GM19239 (cell line): ENCODE measurements at places on chromosomes 3 and 15.

DNA sequence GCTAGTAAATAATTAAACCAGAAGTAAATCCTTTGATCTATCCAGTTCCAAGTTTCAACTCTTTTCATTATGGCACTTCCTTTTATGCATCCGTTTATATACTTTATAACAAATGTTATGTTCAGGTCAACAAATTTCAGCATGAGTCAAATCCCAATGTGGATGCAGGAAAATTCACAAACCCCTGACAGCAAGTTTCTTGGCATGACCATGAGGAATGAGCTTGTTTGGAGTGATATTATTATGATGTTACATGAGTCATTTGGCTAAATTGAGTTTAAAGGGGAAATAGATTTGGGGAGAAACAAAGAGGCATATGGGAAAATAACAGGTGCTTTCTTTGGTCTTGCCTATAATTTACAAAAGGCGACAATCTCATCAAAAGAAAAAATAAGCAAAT is 32.1 kb upstream of the KCNMB2 start:
- DNase-seq = no peak

DNA sequence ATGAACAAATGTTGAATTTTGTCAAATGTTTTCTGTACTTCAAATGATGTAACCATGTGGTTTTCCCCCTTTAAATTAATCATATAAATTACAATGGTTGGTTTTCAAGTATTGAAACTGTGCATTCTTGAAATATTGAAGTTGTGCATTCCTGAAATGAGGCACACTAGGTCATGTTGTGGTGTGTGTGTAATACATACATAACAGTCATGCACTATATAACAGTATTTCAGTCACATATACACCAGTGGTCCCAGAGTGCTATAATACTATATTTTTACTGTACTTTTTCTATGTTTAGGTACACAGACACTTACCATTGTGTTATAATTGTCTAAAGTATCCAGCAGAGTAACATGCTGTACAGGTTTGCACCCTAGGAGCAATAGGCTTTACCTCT is 11.0 kb upstream of the IQCF5 start:
- DNase-seq = no peak

- DNase-seq = no peak
These were observed 91.4 kb upstream of the TJP1 start for GRCh38 chr15:29913528-29914135.

GRCh38 chr3:32420126-32421038 is 28.7 kb downstream of the CMTM7 start:
- no peak for DNase-seq
